Osteoblast (primary cell): ENCODE measurements at places on chromosomes 3 and 15. TPM values are rescaled to one million over a fixed set of nuclear protein-coding genes. Genes with fewer than 3 reads are reported as not detected.

DNA sequence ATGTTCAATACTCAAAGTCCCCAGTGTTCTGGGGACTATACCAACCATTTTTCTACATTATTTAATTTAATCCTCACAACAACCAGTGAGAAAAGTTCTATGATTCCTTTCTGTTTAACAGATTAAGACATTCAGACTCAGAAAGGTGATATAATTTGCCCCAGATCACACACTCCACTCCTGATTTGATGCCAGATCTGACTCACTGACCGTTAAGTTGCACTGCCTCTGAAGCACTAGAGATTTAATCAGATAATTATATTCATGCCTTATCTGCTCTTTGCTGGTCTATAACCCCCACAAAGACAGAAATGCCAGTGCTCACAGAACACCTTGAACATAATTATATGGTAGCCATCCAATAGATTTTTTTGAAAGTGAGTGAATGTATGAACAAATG, 501.0 kb downstream of the IGSF11 start:
- H3K4me3 ChIP-seq: no peak overlapping the region
- H3K4me1 ChIP-seq: no peaks in the 10 kb centered on the region
- H3K27me3 ChIP-seq: no peaks in the 10 kb centered on the region
- no peaks in the 10 kb centered on the region for H3K36me3 ChIP-seq

GRCh38 chr3:9673082-9673481, 23.8 kb downstream of the MTMR14 start:
- peaks cover 78% of the 10 kb centered on the region for H3K36me3 ChIP-seq
- no peak overlapping the region for H3K27ac ChIP-seq
- no peaks in the 10 kb centered on the region for H3K27me3 ChIP-seq
- H3K4me1 ChIP-seq: no peaks in the 10 kb centered on the region
- no peak overlapping the region for H3K4me3 ChIP-seq

- DNase-seq: no peak
- peaks cover 24% of the 10 kb centered on the region for H3K4me1 ChIP-seq
- H3K4me3 ChIP-seq: no peak overlapping the region
- no peaks in the 10 kb centered on the region for H3K36me3 ChIP-seq
- H3K27me3 ChIP-seq: no peaks in the 10 kb centered on the region
Measured at GRCh38 chr15:70479785-70480184, 283.6 kb downstream of the UACA start.

DNA sequence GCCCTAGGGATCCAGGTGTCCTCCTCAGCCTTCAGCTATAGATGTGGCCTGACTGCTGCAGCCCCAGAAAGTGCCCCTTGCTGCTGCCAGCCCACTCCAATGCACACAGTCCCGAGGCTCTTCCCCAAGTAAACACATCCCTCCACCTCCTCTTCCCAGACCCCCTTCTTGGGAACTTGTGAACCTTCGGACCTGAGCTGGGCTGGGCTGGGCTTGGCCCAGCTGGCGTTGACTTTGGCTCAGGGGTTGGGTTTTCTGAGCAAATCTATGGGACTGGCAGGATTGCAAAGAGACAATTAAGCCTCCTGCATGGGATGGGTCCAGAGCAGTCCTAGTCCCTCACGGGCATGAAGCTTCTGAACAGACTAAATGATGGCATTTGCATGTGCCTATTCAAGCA, 14.7 kb downstream of the VIPR1 start:
- no peaks in the 10 kb centered on the region for H3K36me3 ChIP-seq
- H3K4me3 ChIP-seq: no peak overlapping the region
- no peak overlapping the region for H3K27ac ChIP-seq

DNA sequence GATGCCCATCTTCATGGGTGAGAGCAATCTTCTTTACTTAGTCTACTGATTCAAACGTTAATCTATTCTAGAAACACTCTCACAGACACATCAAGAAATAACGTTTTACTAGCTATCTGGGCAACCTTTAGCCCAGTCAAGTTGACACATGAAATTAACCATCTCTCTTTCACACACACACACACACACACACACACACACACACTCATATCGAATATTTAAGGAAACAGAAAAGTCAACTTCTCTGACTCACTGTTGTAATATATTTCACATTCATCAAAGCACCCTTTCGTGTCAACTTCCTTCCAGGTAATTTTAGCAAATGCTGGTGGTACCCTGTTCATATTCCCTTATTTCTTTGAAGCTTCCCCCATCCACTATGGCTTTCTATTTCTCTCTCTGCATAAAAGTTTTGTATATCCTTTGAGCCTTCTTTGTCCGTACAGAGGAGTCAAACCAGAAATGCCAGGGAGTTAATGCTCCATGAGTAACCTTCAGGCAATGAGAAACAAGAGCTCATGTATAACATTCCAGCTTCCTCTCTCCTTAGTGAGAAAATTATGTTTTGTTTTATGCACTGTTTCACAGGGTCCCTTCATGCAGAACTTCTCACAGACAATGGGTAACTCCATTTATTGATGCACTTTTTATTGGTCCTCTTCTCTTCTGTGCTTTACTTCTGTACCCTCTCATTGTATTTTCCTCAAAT, 335.5 kb upstream of the CBLB start:
- H3K27me3 ChIP-seq: no peaks in the 10 kb centered on the region
- no peaks in the 10 kb centered on the region for H3K36me3 ChIP-seq
- no peak for DNase-seq
- H3K4me1 ChIP-seq: peaks cover 16% of the 10 kb centered on the region
- H3K27ac ChIP-seq: no peak overlapping the region

DNA sequence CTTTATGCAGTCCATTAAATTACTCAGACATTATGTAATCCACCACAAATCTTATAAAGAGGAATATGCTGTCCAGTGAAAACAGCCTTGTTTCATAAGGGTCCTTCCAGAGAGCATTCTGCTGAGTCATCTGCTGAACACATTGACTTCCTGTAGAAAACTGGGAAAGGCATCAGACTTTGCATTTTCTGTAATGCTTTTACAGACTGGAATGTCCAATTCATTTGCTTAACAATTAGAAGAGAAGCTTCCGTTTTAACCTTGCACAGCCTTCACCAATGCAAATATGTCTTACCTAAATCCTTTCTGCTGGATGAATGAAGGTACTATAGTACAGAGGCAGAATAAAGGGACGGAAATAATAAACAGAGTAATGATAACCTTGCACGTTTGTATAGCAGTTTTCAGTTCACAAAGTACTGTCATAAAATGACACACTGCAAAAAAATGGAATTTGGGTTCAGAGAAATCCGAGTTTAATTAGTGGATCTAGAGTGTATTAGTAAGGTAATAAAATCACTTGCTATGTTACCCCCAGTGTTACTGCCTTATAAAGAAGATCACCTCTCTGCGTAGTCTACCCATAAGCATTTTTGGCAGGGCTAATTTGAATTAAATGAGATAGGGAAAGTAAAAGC, 301.5 kb downstream of the PYDC2 start:
- peak overlapping the region; percentile 9 for H3K4me3 ChIP-seq
- no peaks in the 10 kb centered on the region for H3K36me3 ChIP-seq
- H3K27me3 ChIP-seq: no peaks in the 10 kb centered on the region

DNA sequence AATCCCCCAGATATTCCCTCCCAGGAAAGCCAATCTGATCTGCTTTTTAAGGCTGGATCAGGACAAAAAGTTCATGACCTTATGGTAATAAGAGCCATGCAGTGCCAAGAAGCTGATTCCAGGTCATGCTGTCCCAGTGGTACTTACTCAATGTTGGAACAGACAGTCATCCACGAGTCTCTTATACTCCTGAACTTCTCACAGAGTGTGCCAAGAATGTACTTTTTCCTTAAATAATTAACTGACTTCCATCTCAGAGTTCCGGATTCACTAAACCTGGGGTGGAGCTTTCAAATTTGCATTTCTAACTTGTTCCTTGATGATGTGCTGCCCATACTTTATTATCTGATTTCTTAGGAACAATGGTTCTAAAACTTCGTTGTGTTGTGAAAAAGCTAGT, 3.4 kb upstream of the P3H2 start:
- no peak overlapping the region for H3K4me3 ChIP-seq
- no peak for DNase-seq
- H3K4me1 ChIP-seq: peaks cover 23% of the 10 kb centered on the region

DNA sequence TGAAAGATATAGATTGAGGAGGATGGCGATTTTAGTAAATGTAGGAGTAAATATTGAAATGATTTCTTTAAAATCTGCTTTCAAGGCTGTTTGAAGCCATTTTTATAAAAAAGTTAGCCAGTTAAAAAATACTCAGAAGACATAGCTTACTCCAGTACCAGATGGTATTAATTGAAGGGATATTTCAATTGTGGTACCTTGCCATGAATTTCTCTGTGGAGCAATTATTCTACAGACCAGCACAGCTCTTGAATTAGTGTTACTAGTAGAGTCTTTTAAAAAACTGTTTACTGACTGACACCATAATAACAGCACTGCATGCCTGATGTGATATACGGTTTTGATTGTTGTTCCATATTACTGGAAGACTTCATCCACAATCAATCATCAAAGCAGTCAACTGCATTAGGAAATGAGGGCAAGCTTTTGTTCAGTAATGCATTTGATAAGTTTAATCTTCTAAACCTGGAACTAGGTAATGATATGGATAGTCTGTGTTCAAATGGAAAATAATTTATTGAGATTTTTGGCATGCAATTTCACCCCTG, 106.4 kb downstream of the MFSD1 start:
- H3K36me3 ChIP-seq: no peaks in the 10 kb centered on the region
- peaks cover 5% of the 10 kb centered on the region for H3K4me1 ChIP-seq
- no peak for DNase-seq
- H3K27me3 ChIP-seq: no peaks in the 10 kb centered on the region
- no peak overlapping the region for H3K27ac ChIP-seq

- DNase-seq: no peak
- no peaks in the 10 kb centered on the region for H3K27me3 ChIP-seq
- no peak overlapping the region for H3K4me3 ChIP-seq
Measured at GRCh38 chr3:178508443-178508825, 27.8 kb upstream of the KCNMB2 start.

DNA sequence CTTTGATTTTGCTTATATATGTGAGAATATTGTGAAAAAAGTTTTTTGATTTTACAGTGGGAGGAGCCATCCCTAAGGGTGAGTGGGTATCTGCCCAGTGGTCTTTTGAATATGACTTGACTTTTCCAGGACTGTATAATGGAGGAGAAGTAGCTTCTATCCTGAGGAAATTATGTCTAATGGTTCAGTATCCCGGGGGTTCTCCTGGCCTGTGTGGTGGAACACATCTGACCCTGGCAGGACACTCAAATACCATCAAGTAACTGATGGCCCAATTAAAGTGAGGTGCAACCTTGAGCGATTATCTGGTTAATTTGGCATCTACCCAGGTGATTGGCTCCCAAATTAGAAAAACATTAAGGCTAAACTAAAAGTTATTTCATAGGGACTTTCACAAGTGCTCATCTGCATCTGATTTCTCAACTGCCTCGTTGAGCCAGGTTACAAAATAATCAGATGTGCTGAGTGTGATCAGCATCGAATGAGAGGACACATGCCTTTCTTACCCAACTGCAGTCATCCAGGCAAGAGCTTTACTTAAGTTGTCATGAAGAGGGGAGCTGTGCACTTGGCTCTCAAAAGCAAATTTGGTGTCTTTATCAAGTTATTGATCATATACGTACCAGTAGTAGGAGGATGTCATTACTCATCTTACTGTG, 201.4 kb downstream of the IL5RA start:
- no peak overlapping the region for H3K4me3 ChIP-seq
- H3K27ac ChIP-seq: no peak overlapping the region
- H3K4me1 ChIP-seq: no peaks in the 10 kb centered on the region
- no peaks in the 10 kb centered on the region for H3K27me3 ChIP-seq
- no peak for DNase-seq

The VWA5B2 gene
- total RNA-seq: not detected in 2 replicates

The LTK gene
- total RNA-seq: not detected in 2 replicates

The SMC4 gene
- total RNA-seq: 32.9 and 44.2 TPM in 2 replicates

The CILP gene
- total RNA-seq: under 0.01 TPM in 2 replicates

The HTR3D gene
- total RNA-seq: not detected in 2 replicates

The STAC gene
- 3.3 and 6.5 TPM in 2 replicates for total RNA-seq

The DPPA2 gene
- total RNA-seq: not detected in 2 replicates

The DCP1A gene
- 14.4 and 16.6 TPM in 2 replicates for total RNA-seq

The PPM1L gene
- total RNA-seq: 2.4 and 4.3 TPM in 2 replicates

The CCDC54 gene
- total RNA-seq: not detected in 2 replicates
